ENCODE measurements at places on chromosomes 2 and 18.

DNA sequence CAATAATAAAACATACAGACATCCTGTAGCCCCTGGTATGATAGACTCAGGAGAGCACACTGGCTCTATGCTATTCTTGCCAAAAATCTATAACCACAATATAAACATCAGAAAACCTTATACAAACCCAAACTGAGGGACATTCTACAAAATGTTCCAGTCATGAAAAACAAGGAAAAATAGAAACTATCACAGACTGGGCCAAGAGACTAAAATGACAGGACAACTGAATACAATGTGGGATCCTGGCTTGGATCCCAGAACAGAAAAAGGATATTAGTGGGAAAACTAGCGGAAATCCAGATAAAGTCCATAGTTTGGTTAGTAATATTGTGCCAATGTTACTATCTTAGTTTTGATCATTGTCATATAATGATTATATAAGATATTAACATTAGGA lies 29.6 kb upstream of the EPAS1 start:
- DNase-seq = no peak

- no peak for DNase-seq
Observed at GRCh38 chr2:70371753-70372152, 69.9 kb upstream of the FAM136A start.

DNA sequence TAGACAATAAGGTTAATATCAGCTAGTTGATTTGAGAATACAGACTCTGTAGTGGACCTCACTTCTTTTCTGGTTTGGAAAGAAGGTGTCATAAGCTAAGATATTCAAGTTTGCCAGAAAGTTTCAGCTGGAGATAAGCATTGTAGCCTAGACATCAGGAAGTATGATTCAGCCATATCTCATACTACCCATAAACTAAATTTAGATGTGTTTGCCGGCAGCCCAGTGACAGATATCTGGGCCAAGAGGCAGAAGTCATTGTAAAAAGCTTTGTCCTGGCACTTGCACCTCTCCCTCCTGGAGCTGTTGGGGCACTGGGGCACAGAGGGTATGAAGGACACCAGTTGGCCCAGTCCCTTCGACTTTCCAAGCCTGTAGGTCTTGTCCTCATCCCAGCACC lies 128.0 kb downstream of the EPHA4 start:
- no peak for DNase-seq

- DNase-seq = no peak
Observed at GRCh38 chr2:112173646-112174319, 35.6 kb downstream of the FBLN7 start.

- no peak for DNase-seq
Observed at GRCh38 chr2:179856205-179856604, 5.2 kb downstream of the ZNF385B start.

GRCh38 chr2:54588244-54588899 lies 132.2 kb downstream of the SPTBN1 start:
- no peak for DNase-seq

DNA sequence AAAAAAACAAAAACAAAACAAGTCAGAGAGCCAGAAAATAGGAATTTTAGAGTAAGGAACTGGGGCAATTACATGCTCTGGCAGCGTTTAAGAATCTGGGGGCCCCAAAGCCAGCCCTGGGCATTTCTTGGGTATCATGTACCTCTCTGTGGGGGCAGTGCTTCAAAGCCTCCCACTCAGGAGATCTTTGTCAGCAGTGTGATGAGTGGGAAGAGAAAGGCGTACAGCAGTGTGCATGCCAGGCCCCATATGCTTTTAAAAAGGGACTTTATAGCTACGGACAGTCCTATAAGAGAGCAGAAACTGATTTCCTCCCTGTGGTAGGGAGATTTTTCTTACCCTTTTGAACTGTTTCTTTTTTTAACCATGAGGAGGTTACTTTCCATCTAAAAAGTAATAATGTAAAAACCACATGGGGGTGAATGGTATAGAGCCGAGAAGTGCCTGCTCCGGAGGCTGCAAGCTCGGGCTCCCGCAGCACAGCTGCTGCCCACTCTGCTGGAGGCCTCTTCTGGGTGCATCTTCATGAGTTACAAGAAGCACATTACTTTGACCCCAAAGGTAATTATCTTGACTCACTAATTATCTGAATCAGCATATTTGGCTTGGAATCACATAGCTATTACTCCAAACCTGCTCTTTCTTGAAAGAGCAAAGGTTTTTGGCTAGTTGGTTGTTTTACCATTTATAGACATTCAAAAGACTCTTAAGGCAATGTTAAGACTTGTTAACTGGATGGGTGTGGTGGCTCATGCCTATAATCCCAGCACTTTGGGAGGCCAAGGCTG lies 46.4 kb downstream of the PROC start:
- DNase-seq = no peak

GRCh38 chr18:12694032-12694431 lies 8.5 kb downstream of the CEP76 start:
- no peak for DNase-seq

- no peak for DNase-seq
Observed at GRCh38 chr2:54726431-54726830, 3.0 kb downstream of the EML6 start.

- no peak for DNase-seq
Observed at GRCh38 chr2:204892506-204893255, 347.4 kb downstream of the PARD3B start.

GRCh38 chr2:172745636-172746035 lies 10.0 kb downstream of the RAPGEF4 start:
- no peak for DNase-seq

GRCh38 chr2:207163053-207163755 lies 2.5 kb downstream of the KLF7 start:
- DNase-seq = no peak

GRCh38 chr2:12796657-12797056 lies 79.9 kb downstream of the TRIB2 start:
- DNase-seq = no peak

- no peak for DNase-seq
Observed at GRCh38 chr18:697012-697411, 15.4 kb downstream of the ENOSF1 start.

- no peak for DNase-seq
Observed at GRCh38 chr2:8534729-8535468, 147.0 kb upstream of the ID2 start.

GRCh38 chr2:20361893-20362292 lies 11.2 kb upstream of the PUM2 start:
- DNase-seq = no peak

- DNase-seq = no peak
Observed at GRCh38 chr2:100906131-100906530, 86.2 kb downstream of the NPAS2 start.

DNA sequence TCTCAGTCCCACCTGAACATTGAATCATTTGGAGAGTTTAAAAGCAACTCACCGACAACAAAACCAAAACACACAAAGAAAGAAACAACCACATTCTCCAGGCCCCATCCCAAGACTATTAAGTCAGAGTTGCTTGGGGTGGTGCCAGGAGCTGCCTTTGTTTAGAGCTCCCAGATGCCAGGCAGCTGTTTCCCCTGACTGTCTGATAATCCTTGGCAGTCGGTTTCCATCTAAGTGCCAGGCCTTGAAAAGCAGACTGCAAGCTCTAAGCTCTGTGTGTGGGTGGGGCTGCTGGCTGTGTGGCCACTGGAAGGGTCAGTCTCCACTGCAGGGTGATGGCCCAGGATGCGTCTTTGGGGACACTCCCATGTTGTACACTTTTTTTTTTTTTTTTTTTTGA lies 255.3 kb upstream of the AGAP1 start:
- DNase-seq = no peak

GRCh38 chr2:142131010-142131669 lies at the start of gene LRP1B:
Gene LRP1B (minus strand): TSS chr2:142131016. CDS start chr2:142130729, 287 bp downstream.
- no peak for DNase-seq

DNA sequence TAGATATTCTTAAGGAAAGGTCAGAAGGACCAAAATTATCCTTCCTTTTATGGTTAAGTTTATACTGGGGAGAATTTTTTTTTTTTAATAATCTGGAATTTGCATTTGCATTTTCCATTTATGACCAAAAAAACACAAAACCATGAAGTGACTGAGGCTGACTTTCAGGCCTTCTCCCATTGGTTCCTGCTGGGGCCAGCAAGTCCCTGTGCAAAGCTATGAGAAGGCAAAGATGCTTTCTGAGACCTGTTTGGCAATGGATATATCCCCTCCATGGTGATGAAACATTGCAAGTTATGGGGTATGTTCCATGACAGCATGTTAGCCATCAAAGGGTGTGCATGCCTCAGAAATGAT lies 60.8 kb downstream of the KIAA2012 start:
- DNase-seq = no peak

GRCh38 chr2:25790074-25790790 lies 88.1 kb downstream of the ASXL2 start:
- DNase-seq = no peak

GRCh38 chr2:240290432-240291336 lies 144.8 kb upstream of the GPC1 start:
- no peak for DNase-seq

GRCh38 chr18:75554644-75555185 lies 127.2 kb upstream of the SMIM21 start:
- DNase-seq = no peak

DNA sequence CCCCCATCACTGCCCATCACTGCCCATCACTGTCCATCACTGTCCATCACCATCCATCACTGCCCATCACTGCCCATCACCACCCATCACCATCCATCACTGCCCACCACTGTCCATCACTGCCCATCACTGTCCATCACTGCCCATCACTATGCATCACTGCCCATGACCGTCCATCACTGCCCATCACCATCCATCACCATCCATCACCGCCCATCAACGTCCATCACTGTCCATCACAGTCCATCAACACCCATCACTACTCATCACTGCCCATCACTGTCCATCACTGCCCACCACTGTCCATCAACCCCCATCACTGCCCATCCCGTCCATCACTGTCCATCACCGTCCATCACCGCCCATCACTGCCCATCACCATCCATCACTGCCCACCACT lies 57.8 kb upstream of the OTOS start:
- DNase-seq = no peak

DNA sequence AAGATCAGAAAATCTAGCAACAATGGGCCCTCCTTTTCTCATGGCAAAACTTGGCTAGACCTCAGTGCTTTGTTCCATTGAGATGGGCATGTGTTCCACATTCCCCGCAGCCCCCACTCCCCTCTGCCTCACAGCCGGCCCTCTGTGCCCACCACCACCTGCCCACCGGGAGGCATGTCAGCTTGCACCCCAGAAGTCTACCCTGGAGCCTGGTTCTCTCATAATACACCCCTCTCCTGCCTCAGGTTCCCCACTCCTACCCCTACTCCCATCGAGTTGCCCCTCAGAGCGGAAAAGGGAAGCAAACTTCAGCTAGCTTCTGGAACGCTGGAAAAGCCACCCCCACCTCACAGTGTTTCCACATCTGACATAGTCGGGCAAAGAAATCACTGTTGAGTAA lies 219.0 kb downstream of the ANAPC1 start:
- no peak for DNase-seq

DNA sequence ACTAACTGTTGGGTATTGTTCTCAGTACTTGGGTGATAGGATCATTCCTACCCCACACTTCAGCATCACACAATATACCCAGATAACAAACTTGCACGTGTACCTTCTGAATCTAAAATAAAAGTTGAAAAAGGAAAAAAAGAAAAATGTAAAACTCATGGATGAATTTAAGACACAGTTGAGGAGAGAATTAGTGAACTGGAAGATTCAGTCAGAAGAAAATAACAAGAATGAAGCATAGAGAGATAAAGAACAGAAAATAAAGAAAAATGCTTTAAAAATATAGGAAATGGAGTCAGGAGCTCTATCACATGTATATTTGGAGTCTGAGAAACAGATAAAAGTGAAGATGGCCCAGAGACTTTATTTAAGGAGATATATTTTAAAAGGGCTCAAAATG lies 90.4 kb upstream of the SALL3 start:
- DNase-seq = no peak

DNA sequence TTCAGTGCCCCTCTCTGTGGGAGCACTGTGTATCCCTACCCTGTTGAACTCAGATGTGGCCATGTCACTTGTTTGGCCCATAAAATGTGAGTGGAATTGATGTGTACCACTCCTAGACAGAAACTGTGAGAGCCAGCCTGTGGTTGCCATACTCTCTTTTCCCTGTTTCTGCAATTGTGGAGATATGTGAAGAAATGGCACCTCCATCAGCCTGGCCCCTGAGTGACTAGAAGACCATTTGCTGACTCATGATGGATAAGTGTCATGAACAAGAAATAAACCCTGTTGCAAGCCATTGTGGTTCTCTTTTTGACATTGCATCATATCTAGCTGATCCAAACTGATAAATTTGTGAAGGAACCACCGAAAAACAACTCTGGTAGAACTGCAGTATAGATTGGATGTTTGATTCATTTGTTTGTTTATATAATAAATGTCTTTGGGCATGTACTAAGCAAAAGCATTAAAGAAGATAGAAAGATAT lies 214.5 kb upstream of the FBXO11 start:
- no peak for DNase-seq

- DNase-seq = no peak
Observed at GRCh38 chr18:49647496-49648168, 85.8 kb downstream of the LIPG start.
